ENCODE measurements at places on chromosomes 1 and 21. TPM values are rescaled to one million over a fixed set of nuclear protein-coding genes. Genes with fewer than 3 reads are reported as not detected.

Gene SEMA6C
- 71.6 TPM for polyA plus RNA-seq

Gene VHLL
- not detected for polyA plus RNA-seq

Gene SPATA6
- 268 TPM for polyA plus RNA-seq

Gene TSHB
- not detected for polyA plus RNA-seq

DNA sequence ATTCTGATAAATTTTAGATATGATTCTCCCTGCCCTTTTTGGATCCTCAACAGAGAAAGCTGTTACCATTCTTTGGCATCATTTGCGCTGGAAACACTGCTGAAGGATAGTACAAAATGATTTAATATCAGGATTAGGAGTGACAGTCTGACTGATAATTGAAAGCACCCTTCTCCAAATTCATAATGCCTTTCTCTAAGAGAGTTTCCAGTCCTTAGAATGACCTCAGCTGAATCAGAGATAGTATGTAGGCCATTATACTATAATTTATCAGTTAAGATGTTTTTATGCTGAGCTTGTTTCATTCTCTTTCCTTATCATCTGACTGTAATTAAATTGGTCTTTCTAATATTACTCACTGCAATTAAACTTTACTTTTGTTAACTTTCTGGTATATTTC, 166.7 kb downstream of the ZNF326 start:
- DNase-seq = no peak

GRCh38 chr1:63276624-63277023, 45.7 kb upstream of the FOXD3 start:
- no peak for DNase-seq

- no peak for DNase-seq
These were observed 38.5 kb downstream of the HUNK start for GRCh38 chr21:31911138-31911907.

- no peak for DNase-seq
These were observed 558 bp downstream of the USP1 start for GRCh38 chr1:62437273-62437940.

- DNase-seq = no peak
These were observed 83.9 kb downstream of the FASLG start for GRCh38 chr1:172742599-172743500.

DNA sequence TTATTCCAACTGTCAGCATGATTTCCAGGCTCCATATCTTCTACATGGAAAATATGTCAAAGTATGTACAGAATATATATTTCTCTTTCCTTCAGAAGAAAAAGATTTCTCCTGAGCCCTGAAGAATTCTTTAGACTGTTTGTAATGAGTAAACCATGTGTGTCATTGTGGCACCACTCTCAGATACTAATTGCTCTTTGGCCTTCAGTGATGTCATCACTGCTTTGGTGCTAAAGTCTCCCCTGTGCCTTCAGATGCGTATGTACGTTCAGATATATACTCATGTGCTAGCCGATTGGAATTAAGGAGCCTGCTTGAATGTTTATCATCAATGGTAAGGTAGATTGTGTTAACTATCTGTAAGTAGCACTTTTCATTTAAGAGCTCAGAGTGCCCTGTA, 20.6 kb upstream of the NBL1 start:
- no peak for DNase-seq

GRCh38 chr1:59410457-59410856, 113.6 kb downstream of the FGGY start:
- DNase-seq = no peak

GRCh38 chr1:9271283-9271682, 21.4 kb upstream of the SPSB1 start:
- DNase-seq = no peak

DNA sequence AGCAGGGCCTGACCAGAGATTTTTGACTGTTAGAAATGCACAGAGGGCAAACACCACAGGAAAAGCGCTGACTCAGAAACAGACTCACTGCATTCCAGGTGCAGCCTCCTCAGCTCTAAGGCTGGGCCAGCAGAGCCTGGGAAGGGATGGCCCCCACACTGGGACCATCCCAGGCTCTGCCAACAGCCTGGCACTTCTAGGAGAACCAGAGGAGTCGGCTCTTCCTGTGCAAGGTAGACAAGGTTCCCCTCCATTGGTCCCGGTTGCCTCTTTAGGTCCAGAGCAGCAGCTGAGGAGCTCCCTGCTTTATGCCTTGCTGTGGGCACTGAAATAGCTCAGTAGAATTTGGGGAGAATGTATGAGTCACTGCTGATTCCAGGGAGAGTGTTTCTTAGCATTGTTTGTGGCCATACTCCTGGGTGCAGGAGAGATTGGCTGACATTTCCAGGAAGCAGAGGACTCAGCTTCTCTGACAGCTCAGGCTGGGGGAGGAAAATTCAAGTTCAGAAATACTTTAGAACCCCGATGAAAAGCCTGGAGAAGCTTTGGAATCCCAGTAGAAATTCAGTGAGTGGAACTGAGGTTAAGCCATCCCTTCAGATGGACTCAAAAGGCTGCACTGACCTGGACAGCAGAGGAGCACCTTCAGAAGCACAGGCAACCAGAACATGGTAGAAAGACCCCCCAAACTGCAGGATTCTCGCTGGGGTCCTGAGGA, 19.7 kb downstream of the PRAMEF1 start:
- no peak for DNase-seq

DNA sequence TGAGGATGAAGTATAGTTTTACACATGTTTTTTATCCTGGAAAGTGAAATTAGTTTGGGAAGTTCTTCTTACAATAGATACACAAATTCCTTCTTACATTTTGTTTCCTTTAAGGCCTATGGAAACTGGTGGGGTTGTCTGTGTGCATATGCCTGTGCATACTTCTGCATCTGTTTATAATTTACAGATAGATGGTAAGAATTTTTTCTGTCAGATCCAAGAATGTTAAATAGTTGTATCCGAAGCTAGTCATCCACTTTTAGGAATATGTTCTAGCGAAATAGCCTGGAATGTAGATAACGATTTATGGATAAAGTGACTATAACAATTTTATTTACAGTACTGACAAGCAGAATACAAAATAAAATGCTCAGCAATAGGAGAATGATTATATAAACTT, 194.1 kb downstream of the ROR1 start:
- no peak for DNase-seq

- DNase-seq = no peak
These were observed 4.9 kb upstream of the MASP2 start for GRCh38 chr1:11051781-11052511.

DNA sequence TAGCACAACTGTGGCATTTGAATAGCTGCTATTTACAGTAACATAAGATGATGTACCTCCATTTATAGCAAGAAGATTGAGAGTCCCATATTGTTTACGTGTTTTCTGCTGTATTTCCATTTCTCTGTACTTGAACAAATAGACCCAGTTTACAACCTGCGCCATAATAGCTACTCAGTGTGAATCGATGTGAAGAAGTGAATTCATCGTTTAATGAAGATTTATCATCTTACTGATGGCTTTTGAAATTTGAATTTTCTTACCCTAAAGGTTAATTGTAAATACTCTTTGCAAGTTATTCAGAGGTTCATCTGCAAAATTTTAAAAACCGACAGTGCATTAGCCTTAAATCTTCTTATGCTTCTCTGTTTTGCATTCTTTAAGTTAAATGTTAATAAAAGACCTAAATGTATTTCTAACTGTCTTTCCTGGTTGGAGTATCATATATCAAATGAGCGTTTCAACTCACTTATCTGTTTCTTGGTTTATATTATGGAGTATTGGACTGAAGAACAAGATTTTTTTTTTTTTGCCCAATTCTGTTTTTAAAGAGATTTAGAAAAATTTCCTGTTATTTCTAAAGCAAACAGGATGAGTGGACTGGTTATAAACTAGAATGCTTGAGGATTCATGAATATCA, 2.2 kb downstream of the MACO1 start:
- DNase-seq = no peak

DNA sequence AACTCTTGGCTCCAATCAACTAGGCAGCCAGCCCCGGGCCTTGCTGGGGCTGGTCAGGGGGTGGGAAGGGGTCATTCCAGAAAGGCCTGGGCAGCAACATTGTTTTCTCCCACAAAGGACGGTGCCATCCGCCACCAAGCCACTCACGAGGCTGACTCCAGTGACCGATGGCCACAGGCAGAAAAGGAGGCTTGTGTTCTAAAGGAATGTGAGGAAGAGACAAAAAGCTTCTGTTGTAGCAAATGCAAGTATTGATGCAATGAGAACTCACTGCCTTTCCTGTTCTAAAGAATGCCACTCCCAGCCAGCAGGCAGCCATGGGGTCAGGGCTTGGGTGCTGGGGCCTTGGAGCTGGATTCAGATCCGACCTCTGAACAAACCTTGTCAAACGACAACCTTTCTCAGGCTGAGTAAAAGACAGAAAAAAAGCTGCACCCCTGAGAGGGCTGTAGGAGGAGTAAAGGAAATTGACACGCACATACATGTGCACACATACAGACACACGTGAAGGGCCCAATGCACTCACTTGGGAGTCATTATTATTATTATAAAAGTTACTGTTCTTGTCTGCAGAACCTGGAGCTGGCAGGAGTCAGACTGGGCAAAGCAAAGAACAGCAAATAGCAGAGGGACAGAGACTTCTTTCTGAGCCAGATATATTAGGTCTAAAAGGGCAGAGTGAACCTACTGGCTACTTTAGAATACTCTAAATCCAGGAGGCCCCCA, 13.9 kb upstream of the PRMT2 start:
- peak; percentile 62 for DNase-seq

GRCh38 chr1:77582905-77583304, 99.6 kb downstream of the ZZZ3 start:
- no peak for DNase-seq

DNA sequence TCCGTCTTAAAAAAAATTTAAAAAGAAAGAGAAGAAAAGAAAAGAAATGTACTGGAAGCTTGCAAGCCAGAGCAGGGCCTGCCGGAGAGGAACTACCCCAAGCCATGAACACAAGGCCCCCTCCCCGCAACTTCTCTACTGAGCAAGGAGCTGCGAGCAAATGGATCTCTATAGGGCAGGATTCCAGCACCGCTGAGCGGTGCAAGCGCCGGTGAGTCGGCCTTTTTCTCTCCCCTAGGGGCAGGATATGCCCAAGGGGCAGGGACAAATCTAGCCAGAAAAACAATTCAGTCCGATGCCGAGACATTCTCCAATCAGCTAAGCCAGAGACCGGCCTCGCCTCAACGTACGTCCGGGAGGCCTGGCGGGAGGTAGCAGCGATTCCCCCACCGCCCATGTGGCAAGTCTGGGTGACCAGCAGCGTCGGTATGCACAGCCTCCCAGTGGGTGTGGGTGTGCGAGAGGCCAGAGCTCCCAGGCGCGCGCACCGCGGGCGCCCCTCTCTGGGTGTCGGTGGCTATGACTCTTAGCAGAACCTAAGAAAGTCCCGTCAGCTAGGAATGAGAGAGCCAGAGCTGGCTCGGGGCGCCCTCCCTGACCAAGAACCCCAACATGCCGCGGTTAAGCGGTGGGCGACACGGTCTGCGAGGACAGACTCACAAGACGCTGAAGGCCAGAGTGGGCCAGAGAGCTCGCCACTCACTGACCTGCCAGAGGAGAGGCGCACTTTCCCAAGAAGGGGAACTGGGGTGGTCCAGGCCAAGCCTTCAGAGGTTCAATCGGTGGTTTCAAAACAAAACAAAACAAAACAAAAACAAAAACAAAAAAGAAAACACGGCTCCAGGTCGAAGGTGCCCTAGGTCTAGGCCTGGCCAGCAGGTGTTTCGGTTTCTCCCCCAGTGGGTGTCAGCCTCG, 1.9 kb downstream of the CSMD2 start:
- DNase-seq = peak; percentile 82

- DNase-seq = no peak
These were observed 43.3 kb downstream of the POU2F1 start for GRCh38 chr1:167263819-167264464.

DNA sequence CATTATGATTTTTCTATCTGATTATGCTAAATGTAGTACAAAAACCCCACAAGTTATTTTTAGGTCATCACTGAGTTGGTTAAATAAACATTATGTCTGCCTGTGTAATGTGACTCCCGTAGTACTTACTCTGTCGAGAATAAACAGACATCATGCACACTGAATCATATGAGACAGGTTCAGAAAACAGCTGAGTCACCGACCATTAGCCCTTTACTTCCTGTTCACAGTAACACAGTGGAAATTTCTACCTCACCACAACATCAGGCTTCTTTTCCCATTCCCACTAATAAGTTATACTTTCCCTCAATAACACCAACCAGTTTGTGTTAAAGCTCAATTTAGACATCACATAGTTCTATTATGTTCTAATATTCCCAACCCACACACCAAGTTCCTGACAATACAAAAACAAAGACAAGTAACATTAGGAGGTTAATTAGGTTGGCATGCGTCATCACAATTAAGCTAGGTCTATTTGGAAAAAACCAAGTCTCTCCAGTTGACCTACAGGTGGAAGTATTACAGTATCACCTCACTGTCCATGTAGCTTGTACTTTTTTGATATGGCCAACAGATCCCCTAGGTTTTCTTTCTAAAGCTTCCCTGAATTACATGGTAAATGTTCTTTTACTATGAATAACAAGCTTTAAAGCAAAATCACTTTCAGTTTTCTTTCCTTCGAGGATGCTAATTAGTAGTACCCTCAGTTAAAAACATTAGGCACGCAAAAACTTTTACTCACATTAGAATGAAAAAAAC, 154.2 kb downstream of the EIF4G3 start:
- DNase-seq = peak; percentile 64

- no peak for DNase-seq
These were observed 68.3 kb downstream of the SLC9A1 start for GRCh38 chr1:27086628-27087027.

- DNase-seq = no peak
These were observed 473.5 kb upstream of the ADGRL2 start for GRCh38 chr1:81327103-81327710.

DNA sequence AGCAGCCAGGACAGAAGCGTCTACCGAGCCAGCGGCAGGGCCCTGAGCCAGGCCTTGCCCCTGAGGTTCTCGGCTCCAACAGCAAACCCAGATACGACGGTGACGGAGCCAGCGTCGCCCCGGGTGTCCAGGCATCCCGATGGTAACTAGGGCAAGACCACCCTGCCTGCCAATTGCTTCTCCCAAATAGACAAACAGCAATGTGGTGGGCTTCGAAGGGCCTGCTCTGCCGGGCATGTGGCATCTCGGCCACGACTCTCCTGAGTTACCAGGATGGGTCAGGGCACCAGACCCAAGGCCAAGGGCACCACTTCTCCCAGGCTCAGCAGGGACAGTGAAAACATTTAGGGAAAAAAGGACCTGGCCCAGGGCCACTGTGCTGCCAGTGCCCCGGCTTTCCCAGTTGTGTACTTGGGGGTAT, 3.2 kb upstream of the ACTRT2 start:
- DNase-seq = no peak

- DNase-seq = no peak
These were observed 12.0 kb upstream of the RHOU start for GRCh38 chr1:228723287-228723686.

Data from testis (tissue), 5 donors.